ENCODE measurements at places on chromosomes 2 and 18.

DNA sequence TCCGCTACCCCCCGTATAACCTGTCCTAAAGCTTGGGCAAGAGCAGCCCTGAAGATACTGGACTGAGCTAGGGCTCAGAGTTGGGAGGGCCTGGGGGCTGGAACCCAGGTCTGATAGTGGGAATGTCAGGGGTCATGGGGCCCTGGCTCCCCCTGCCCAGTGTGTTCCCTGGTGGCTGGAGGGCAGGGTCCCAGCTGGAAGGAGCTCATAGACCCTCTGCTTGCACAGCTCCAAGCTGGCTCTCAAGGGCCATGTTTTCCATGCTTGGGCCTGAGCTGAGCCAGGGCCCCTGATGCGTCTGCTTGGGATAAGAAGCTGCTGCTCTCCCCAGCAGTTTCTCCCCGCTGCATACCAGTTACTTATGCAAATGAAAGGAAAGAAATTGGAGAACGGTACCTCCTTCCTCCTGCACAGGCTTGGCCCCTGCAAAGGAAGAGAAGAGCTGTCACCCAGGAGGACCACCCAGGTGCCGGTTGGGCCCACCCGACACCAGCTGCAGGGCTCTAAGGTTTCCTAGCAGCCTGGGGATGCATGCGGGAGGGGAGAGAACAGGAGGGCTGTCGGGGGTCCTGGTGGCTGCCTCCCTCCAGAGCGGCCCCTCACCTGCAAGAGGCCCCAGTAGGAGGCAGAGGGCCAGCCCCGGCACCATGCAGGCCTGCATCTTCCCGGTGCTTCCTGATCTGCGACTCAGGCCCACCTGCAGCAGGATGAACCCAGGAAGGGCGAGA lies 628 bp downstream of the OTOS start:
- H3K27me3 ChIP-seq, result no peaks in the 10 kb centered on the region
- peaks cover 24% of the 10 kb centered on the region for H3K4me1 ChIP-seq
- no peaks in the 10 kb centered on the region for H3K36me3 ChIP-seq

DNA sequence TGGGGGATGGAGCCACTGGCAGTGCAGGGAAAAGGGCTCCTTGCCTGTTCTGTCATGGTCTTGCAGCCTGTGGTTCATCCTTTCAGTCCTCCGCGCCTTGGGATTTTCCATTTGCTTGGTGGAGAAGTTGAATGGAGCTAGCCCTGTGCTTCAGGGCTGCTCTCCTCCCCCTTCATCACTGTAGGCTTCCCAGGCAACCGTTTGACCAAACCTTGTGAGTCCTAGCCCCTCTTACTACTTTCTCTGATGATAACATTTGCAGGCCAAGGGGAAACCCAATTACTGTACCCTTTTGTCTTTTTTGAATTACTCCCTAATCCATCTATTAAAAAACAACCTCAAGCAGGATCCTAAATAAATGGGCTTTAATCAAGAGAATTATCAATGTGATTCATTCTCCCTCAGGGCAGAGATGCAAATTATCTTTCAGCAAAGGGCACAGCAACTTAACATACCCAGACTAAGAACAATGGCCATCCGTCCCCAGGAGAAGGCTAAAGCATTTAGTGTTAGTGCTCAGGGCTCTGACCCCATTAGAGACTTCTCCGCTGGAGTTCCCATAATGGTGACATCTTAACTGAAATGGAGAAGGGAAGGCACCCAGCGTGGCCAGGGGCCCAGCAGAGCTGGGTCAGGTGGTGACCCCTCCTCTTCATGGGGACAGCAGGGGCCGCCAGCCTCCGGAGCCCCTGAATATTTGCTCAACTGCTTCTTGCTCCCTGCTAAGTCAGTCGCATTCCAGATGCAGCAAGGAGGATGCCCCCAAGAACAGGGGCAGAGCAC lies 40.7 kb downstream of the RHOB start:
- no peaks in the 10 kb centered on the region for H3K36me3 ChIP-seq
- no peak overlapping the region for H3K27ac ChIP-seq
- no peak overlapping the region for H3K4me3 ChIP-seq
- no peaks in the 10 kb centered on the region for H3K27me3 ChIP-seq

DNA sequence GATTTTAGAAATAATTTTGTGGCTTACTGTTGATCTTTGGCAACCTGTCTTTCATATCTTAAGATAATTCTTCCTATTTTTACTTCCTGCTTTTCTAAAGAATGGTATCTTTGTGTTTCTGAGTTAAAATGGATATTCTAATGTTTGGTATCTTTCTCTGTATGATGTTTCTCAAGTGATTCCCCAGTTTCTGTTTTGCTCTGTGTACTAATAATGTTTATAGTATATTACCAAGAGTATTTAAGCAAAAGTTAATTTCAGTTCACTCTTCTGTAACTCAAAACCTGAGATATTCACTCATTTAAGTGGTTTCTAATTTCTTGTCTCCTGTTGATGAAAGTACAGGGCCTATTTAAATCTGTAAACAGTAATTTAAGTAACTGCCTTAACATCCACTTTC lies 58.3 kb downstream of the CCDC150 start:
- H3K27ac ChIP-seq, result no peak overlapping the region
- H3K4me3 ChIP-seq, result no peak overlapping the region
- no peak for DNase-seq
- H3K4me1 ChIP-seq, result no peaks in the 10 kb centered on the region
- no peaks in the 10 kb centered on the region for H3K27me3 ChIP-seq

- peaks cover 2% of the 10 kb centered on the region for H3K27me3 ChIP-seq
- H3K4me1 ChIP-seq, result no peaks in the 10 kb centered on the region
- no peaks in the 10 kb centered on the region for H3K36me3 ChIP-seq
- H3K4me3 ChIP-seq, result no peak overlapping the region
- no peak overlapping the region for H3K27ac ChIP-seq
- DNase-seq, result no peak
Observed at GRCh38 chr18:50119296-50119695, 75.7 kb downstream of the MYO5B start.

- H3K27me3 ChIP-seq, result peaks cover 4% of the 10 kb centered on the region
- H3K4me1 ChIP-seq, result no peaks in the 10 kb centered on the region
- DNase-seq, result no peak
- no peaks in the 10 kb centered on the region for H3K36me3 ChIP-seq
- no peak overlapping the region for H3K27ac ChIP-seq
Observed at GRCh38 chr2:111940333-111941196, 42.2 kb downstream of the MERTK start.

DNA sequence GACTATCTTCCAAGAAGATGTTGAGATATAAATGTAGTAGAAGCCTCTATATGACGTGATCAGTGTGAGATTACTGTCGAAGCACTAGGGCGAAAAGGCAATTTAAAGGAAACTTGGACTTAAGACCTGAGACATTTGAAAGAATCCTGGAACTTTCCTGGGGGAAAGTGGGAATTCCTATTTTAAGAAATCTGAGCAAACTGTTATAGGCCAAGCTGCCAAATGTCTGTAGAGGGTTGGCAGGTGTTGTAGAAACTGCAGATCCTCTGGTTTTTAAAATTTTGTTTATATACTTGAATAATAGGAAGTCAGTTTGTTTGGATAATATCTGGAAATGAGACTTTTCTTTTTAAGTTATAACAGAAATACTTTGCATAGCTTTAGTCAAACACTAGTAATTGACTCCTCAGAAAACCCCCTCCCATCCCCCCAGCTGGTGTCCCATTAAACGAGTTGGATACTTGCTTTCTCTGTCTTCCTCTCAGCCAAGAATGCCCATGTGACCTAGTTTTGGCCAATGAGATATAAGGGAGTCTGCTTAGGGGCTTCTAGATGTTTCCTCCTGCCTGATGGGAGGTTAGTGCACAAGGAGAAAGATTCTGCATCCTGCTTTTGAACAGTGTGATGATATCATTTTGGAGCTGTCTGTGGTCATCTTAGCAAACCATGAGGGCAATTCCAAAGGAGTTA lies 61.2 kb downstream of the MOGAT1 start:
- H3K27me3 ChIP-seq, result peaks cover 6% of the 10 kb centered on the region
- no peaks in the 10 kb centered on the region for H3K4me1 ChIP-seq
- no peak for DNase-seq
- no peaks in the 10 kb centered on the region for H3K36me3 ChIP-seq

GRCh38 chr18:51753365-51754057 lies 556.0 kb upstream of the MEX3C start:
- no peaks in the 10 kb centered on the region for H3K27me3 ChIP-seq
- no peaks in the 10 kb centered on the region for H3K36me3 ChIP-seq
- H3K4me3 ChIP-seq, result no peak overlapping the region
- DNase-seq, result no peak
- no peak overlapping the region for H3K27ac ChIP-seq
- H3K4me1 ChIP-seq, result no peaks in the 10 kb centered on the region

- H3K4me3 ChIP-seq, result no peak overlapping the region
- no peaks in the 10 kb centered on the region for H3K36me3 ChIP-seq
- H3K27ac ChIP-seq, result no peak overlapping the region
- DNase-seq, result no peak
Observed at GRCh38 chr2:55119711-55120487, 69.6 kb upstream of the RTN4 start.

Measured in CD4-positive, CD25-positive, alpha-beta regulatory T cell (primary cell).